ENCODE measurements at places on chromosomes 16 and 17.
A peak's percentile ranks its signal among the peaks of the same experiment; 100 is the strongest.

DNA sequence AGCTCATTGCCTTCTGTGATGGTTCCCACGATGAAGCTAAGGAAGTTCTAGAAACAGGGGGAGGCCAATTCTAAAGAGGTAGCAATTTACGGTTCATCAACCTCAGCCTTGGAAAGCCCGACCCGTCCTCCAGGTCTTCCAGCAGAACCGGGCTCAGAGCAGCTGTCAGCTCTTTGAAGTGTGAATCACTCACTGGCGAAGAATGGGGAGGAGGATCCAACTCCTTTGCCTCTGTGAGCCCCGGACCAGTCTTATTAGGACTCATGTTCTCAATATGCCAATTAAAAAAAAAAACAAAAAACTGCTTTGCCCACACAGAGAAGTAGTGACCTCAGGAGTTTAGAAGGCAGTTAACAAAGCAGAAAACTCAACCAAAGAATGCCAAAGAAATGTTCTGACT lies 31.4 kb downstream of the STX8 start:
- no peak for DNase-seq

GRCh38 chr16:49701789-49702494 lies 154.0 kb downstream of the ZNF423 start:
- DNase-seq: peak; percentile 89

GRCh38 chr16:68368301-68368888 lies 57.6 kb downstream of the PRMT7 start:
- DNase-seq: no peak

DNA sequence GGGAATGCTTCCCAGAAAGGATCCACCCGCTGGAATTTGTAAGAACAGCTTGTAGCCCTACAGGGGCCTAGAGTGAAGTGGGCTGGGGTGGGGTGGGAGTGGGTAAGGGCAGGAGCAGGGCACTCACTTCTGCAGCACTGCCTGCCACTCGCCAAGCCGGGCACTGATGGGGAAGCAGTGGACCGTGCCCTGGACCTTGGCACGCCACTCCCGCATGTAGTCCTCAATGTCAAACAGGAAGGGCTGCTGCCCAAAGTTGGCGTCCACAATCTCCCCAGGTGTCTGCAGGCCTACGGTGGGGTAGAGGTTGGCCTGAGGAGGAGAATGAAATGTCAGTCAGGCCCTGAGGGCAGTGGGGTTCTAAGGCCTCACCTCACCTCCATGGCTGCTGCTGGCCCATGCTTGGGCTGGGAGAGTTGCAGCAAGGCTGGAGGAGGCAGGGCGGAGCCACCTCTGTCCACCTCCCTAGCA lies 15.7 kb upstream of the GFOD2 start:
- no peak for DNase-seq

- no peak for DNase-seq
Observed at GRCh38 chr16:84459941-84460405, 44.5 kb downstream of the MEAK7 start.

DNA sequence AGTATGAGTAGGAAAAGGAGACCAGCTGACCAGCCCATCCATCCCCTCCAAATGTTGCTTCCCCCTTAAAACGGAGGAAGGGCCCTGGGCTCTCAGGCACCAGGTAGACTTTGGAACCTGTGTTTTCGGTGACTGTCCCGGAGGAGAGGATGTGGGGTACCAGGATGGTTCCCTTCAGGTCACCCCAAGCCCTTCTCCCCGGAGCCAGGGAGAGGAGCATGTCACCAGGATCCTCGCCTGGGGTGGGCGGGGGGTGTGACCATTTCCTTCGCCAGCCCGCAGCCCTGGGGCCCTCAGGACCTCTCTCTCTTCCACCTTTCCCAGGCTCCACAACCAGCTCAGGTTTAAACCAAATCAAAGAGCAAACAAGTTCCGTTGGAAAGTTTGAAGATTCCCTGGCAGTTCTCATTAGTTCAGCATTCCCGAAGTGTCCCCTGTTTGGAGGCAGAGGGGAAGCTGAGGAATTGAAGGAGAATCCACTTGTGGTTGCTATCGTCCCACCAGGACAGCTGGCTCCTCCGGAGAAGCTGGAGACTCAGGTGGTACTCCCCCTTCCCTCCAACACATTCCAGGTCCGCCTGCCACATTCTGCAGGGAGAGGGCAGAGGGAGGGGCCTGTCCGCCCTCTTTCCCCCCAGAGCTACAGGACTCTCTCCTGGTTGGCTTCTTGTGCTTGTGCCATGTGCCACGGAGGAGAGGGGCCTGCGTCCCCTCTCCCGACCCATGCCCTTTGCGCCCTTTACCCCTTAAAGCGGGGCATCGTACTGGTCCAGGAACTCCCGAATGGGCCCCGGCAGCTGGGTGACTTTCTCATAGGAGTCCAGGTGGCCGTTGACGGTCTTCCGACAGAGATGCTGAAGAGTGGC lies 2.0 kb downstream of the SOCS3 start:
- DNase-seq: no peak

- DNase-seq: no peak
Observed at GRCh38 chr17:35713069-35713728, 18.2 kb upstream of the RASL10B start.

- DNase-seq: no peak
Observed at GRCh38 chr17:79098282-79098867, 23.8 kb downstream of the ENGASE start.

DNA sequence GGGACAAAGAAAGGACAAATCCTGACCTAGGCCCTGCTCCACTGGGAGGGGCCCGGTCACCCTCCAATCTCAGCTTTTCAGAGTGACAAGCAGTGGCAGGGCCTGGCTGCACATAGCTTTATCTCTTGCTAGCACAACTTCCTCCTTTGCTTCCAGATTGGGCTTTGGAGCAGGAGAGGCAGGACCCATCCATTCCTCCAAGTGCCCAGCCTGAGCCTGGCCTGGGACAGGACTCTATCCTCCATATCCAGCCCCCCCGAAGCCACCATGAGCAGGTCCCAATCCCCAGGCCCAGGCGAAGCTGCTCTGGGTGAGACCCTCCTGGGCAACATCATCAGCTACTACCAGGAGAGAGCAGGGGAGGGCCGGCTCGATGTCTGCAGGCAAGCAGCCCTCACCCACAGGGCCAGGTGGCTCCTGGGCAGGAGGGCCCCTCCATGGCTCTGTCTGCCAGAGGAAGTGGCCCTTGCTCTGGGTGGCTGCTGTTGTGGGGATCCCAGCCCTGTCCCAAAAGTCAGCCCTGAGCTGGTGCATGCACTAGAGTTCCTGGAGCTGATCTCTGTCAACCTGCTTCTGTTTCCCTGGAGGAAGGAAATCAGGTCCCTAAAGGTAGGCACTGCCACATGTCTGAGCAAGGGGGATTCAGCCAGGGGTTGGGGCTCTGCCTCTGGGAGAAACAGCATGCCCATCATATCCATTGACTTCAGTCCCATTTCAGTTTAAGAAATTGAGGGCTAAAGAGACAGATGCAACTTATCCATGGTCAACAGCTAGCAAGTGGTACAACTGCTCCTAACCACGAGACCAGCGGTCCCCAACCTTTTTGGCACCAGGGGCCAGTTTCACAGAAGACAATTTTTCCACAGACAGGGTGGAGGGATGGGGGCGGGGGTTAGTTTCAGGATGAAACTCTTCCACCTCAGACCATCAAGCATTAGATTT lies 58.9 kb downstream of the TK2 start:
- no peak for DNase-seq
